Stimulated activated CD4-positive, alpha-beta T cell treated with anti-CD3 and anti-CD28 coated beads, Interleukin-2, amount 100 ng/mL, for 48 hours (primary cell): ENCODE measurements at places on chromosomes 6 and 20.

- no peak for DNase-seq
These were observed 309.8 kb downstream of the CDC5L start for GRCh38 chr6:44697327-44697726.

GRCh38 chr6:105619971-105620741 is 217.3 kb upstream of the PREP start:
- no peak for DNase-seq

- no peak for DNase-seq
These were observed 397.7 kb downstream of the RFPL4B start for GRCh38 chr6:112744827-112745226.

DNA sequence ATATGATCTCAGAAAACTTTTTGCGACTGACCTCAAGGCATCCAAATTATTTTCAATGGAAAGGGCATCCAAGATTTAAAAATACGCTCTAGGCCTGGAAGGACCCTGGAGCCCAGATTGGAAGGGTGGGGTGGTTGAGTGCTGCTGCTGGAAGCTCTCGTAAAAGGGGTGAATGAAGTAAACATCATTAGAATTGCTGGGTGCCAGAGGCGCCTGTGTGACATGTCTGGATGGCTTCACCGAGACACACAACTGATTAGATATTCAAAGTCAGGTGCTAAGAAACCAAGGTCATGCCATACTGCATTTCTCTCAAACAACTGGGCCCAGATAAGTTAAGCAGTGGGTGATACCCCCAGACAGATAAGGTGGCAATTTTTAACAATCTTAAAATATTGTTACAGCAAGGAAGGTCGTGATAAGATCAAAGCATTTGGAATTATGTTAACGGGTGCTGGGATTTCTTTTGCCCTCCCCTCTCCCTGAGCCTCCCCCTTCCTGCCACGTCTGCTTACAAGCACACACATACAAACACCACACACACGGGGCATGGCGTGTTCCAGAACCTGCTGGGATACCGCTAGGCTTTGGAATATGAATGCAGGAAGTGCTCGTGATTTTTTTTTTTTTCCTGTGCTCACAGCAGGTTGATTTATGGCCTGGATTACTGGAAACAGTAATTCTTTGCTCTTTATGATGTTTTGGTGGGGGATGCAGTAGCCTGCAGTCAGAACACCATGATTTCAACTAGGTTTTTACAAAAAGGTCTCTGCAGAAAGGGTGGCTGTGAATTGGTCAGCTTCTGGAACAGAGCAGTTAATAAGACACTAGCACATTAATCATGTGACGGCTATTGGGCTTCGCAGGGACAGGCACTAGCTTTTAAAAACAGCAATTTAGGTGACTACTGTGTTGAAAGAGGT is 551.2 kb downstream of the QKI start:
- DNase-seq: no peak

- DNase-seq: peak; percentile 5
These were observed 76.2 kb upstream of the BCLAF1 start for GRCh38 chr6:136365776-136366354.

GRCh38 chr6:155591741-155592140 is 136.1 kb upstream of the NOX3 start:
- DNase-seq: no peak

DNA sequence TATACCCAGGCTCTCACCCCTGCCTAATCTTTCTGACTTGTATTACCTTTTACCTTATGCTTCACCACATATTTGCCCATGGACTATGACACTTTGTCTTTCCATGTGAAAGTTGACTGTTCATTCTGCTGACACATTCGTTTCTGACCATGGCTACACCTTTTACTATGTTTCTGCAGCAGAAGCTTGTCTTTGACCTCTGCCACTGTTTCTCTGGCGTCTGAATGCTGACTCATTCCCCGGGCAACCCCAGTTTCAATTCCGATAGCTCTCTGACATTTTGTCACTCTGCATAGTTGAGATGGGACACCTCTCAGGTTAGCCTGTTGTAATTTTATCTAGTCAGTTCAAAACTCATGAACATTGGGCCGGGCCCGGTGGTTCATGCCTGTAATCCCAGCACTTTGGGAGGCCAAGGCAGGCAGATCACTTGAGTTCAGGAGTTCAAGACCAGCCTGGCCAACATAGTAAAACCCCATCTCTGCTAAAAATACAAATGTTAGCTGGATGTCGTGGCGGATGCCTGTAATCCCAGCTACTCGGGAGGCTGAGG is 50.7 kb downstream of the SLC26A8 start:
- DNase-seq: peak; percentile 19

DNA sequence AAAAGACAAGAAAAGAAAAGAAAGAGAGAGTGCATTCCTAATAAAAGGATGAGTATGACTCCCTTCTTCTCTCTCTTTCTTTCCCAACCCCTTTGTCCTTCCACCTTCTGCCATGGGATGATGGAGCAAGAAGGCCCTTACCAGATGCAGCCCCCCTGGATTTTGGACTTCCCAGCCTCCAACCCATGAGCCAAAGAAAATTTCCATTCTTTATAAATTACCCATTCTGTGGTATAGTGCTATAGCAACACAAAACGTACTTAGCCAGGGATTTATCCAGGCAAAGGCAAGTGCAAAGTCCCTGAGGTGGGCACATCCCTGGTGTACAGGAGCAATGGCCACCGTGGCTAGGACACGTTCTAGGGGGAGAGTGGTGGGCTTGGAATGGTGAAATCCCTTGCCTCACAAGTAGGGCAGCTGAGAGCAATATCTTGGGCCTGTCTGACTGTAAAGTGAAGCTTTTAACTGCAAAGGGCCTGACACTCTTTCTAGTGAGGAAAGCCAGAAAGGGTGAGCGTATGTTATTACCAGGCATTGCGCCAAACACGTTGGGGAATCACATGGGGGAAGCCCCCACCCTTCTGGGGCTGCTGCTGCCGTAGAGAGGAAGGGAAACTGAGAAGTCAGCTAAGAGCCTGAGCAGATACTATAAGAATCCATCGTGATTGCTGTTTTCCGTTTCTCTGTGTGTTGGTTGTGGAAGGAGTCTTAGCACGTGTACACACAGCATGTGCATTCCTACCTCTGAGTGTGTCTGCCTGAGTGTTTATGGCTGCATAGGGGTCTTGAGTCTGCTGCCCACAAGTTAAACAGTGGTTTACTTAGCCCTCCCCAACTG is 50.7 kb upstream of the SIRPA start:
- peak; percentile 23 for DNase-seq

DNA sequence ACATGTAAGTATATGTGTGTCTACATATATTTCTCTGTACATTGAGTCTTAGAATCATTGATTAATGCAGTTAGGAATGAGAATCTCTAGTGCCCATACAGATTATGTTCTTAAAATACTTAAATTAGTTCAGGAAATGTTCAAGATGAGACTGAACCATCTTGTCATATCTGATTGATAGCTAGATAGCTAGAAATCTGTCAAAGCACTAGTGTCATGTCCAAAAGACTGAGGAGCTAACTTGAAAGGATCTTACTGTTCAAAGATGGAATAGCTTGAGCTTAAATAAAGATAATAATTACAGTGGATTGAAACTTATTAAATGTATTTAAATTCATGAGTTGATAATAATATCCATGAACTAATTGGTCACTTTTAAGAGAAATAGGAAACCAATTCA is 191.7 kb upstream of the TCF21 start:
- no peak for DNase-seq

- no peak for DNase-seq
These were observed 78.0 kb downstream of the VEGFA start for GRCh38 chr6:43847741-43848630.

GRCh38 chr6:36276581-36277536 is 7.0 kb downstream of the PNPLA1 start:
- DNase-seq: no peak

DNA sequence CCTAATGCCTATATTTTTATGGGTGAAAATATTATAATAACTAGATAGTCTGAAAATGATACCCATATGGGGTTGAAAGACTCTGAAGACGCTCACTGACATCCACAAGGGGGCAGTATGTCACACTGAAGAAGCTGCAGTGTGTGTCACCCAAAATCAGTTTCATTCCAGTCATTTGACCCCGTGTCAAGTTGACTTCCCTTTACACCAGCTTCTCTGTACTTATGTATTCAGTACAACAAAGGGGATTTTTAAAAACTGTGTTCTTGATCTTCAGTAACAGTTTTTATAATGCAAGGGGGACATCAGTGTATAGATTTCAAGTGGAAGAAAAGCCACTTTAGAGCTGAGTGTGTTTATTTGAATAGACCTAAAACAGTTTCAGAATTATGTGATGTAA is 19.3 kb downstream of the FAXC start:
- peak; percentile 53 for DNase-seq

DNA sequence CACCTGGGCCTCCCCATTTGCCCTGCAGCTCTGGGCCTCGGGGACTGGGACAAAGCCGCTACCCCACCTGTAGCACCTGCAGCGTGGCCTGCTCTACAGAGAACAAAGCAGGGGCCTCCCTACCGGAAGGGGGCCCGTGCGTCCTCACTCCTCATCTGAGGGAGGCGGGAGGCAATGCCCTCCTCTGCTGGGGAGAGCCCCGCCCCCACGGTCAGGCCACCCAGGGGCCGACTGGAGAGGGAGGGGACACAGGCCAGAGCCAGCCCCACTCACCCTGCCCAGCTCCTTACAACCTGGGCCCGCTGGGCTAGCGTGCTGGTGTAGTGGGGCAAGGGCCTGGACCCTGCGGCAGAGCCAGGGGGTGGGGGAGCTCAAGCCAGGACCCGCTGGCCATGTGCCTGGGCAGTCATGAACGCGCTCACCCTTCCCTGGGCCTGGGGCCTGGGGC is 8.0 kb downstream of the LAMA5 start:
- DNase-seq: no peak

GRCh38 chr6:158698931-158699330 is 49.1 kb downstream of the SYTL3 start:
- DNase-seq: no peak

GRCh38 chr6:129647044-129647443 is 62.9 kb downstream of the ARHGAP18 start:
- no peak for DNase-seq

- DNase-seq: no peak
These were observed 1.7 kb downstream of the ADGRF4 start for GRCh38 chr6:47700053-47700452.

GRCh38 chr20:56735084-56735642 is 106.1 kb downstream of the TFAP2C start:
- DNase-seq: no peak

DNA sequence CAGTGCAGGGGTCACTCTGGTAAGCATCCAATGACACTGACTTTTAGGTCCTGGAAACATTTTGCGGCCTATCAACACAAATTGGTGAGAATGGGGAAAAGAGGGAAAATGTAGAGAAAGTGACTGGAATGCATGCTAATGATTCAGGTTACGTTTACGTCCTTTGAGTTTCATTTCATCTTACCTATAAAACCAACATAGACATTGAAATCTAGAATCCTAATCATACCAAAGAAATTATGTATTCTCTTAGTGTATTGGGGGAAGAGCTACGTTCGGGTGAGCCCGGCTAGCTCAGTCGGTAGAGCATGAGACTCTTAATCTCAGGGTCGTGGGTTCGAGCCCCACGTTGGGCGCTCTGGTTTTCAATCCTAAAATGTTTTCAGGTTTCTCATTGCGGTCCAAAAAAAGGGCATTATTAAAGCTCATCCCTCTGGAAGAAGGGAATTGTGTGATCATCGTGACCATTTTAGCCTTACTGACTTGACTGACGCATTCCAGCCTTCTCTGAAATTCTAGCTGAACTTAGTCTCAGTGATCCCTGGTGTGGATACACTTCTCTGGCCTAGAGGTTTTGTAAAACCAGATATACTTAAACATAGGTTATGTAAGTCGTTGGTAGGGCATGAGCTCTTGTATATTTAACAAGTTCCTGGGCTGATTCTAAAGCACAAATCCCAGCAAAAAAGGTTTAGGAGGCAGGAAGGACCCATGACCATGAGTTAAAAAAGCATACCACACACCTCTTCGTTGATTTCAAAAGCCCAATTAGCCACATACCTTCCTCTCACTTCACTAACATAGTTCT is 18.3 kb downstream of the HMGN4 start:
- no peak for DNase-seq

DNA sequence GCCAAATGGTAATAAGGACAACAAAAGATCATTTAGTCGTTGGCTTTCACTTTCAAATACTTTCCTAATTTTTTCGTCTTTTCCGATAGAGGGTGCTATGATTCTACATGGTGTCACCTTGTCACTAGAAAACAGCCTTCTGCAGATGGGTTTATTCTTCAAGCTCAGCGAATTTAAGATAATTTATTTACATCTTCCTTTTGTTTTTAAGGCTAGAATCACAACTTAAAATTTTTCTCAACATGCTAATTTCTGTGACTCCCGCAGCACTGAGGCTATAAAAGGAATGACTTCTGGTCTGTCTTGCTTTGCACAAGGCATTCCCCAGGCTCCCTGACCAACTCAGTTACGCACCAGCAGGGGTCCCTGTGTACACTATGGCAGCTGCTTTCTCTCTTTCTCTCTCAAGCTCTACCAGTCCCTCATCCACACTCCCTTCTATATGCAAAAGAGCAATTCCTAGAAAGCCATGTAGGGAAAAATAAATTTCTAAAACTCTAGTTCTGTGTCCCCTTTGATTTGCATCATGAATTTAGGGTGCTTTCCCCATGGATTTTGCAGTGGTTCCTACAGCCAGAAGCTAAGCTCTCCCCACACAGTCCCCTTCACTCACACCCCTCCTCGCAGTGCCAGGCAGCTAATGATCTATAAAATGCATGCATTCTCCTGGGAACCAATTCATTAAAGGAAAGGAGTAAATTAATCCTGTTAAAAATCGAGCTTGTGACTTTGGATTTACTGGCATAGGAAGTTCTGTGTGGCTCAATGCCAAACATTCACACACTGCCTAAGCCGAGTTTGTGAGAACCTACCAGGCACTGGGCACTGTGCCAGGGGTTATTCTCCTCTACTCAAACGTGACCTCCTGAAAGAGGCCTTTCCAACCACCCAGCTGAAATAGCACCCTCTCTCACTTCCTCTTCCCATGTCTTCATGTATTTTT is 74.5 kb downstream of the DCDC2 start:
- DNase-seq: peak; percentile 11

- DNase-seq: no peak
These were observed 59.7 kb downstream of the GRIK2 start for GRCh38 chr6:101453221-101453620.

DNA sequence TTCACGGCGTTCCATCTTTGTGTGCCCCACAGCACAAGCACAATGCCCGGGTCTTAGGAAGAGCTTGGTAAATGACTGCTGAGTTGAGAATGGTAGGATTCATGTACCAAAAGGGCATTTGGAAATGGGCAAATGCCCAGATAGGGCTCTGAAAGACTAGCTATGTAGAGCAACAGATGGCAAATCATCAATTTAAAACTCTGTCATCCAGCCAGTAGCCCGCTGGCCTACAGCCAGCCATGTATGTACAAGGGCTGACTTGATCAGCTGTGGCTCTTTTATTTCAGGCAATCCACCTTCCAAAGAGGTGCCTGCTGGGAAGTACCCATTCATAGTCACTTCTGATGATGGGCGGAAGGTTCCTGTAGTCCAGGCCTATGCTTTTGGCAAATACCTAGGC is 35.1 kb downstream of the NT5E start:
- no peak for DNase-seq

GRCh38 chr6:4153514-4153985 is 18.2 kb upstream of the ECI2 start:
- DNase-seq: no peak

- DNase-seq: no peak
These were observed 18.8 kb upstream of the EFCAB8 start for GRCh38 chr20:32839982-32840285.

GRCh38 chr20:57501461-57502335 is 23.2 kb downstream of the CTCFL start:
- no peak for DNase-seq
